NCI-H1436 (cell line): ENCODE measurements at places on chromosomes 12 and 14.

DNA sequence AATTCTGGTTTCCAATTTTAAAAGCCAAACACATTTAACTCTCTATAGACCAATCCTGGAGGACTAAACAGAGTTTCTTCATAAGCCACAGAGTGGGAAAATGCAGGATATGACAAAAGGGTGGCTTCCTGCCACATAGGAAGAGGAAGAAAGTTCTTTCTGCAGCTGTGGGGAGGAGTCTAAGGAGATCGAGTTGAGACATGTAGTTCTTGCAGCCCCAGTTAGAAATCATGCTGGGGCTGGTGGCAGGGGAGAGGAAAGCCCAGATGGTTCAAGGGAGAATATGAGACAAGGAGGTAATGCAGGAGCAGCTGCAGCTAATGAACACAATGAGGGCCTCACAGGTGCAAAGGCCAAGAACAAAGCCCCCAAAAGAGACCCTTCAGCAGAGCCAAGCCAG, 85.0 kb upstream of the ARID2 start:
- no peak for DNase-seq

DNA sequence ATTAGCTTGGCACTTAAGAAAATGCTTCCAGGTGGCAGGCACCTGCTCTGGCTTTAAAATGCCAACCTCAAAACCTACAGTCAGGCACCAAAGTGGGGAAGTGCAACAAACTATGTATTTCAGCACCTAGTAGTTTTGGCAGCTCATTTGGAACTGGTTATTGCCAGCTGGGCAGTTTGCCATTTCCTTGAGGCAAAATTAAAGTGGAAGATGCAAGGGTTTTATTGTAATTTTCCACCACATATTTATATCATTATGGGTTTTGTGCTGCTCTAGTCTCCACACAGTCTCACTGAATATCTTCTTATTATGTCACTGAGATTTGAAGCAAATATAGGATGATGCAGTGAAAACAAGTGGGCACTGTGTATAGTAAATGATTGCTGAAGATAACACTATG, 117.0 kb downstream of the PRKD1 start:
- peak; percentile 89 for DNase-seq

DNA sequence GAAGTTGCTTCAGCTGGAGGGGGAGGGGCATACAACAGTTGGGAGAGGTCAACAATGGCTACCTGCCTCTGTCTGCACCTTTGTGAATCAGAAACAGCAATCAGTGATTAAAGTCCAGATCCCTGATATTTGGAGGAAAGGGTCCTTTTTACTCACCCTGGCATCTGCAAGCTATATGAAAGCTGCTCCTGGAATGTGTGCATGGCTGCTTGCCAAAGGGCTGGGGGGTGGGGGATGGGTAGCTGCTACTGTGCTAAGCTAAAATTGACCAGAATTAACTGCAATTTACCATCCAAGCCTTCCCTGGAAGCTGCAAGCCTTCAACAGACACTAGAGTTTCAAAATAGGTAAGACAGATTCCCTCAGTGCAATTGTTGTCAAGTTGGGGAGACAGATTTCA, 13.5 kb upstream of the GTF2A1 start:
- DNase-seq, result no peak

DNA sequence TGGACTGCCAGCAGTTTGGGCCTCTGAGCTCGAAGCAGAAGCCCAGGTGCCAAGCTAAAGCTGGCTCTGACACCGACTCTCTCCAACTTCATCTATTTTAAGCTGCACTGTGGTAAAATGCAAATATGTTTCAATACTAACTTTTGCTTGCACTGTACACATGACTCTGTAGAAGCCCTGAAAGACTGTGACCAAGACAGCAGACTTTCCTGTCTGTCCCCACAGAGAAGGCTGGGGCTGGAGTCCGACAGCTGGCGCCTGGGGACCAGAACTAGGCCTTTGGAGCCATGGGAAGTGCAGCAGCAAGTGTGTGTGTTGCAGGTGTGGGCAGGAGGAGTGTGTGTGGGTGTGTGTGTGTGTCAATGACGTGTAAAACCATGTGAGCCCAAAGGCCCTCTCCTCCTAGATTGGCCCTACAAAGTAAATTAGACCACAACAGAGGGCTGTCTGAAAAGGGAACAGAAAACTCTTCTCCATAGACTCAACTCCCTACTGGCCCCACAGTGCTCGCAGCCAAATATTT, 16.4 kb upstream of the RAB35 start:
- DNase-seq, result no peak

DNA sequence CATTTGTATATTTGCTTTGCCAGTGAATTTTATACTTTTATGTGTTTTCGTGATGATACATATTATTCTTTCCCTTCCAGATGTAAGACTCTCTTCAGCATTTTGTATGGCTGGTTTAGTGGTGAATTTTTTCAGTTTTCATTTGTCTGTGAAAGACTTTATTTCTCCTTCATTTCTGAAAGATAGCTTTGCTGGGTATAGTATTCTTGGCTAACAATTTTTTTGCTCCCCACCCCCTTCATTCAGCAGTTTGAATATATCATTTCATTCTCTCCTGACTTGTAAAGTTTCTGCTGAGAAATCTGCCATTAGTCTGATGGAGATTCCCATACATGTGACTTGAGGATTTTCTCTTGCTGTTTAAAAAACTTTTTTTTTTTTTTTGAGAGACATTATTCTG, 72.8 kb downstream of the ERC1 start:
- no peak for DNase-seq

DNA sequence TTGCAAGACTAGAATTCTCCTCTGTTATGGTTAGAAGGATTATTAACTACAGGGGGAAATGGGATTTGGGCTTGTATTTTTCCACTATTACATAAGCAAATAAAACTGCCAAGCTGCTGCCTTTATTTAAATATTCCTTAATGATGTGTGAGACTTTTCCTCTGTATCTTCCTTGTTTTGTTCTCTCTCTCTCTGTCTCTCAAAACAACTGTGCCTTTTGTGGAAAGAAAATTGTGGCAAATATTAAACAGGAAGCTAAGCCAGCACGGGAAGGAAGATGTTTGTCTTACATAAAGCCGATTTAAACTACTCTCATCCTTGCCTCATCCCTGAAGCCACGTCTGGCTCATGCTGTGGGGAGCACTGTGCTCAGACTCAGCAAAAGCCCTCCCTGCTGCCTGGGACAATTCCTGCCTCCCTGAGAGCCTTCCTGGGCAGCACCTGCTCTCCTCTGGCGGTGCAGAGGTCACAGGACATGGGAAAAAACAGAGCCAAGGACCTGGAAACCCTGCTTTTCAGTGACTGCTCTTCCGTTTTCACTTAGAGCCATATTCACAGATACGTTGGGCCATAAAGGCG, 237.2 kb downstream of the SLC15A4 start:
- DNase-seq, result no peak

- no peak for DNase-seq
These were observed 179.7 kb downstream of the RAD51B start for GRCh38 chr14:67999290-67999689.

GRCh38 chr14:53764846-53765245, 191.8 kb downstream of the BMP4 start:
- DNase-seq, result no peak

DNA sequence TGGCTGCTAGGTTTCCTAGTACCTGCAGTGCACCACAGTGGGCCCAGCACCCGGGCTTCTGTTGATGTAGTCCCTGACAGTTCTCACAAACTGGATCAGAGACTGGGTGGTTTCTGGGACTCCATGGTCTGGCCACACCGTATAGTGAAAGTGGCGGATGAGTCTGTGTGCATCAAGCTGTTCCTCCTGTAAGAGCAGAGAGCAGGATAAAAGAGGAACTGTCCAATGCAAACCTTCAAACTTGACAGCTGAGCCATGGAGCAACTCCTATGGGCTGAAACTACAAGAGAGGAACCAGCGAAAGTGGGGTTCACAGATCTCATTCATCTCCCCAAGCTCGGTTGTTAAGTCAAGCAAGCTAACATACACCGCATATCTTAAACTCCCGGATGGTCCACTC, 102.8 kb downstream of the PTPRB start:
- no peak for DNase-seq

- peak; percentile 94 for DNase-seq
These were observed 16.0 kb downstream of the MEG3 start for GRCh38 chr14:100841761-100842403.

GRCh38 chr12:71107936-71108335, 49.9 kb downstream of the TSPAN8 start:
- no peak for DNase-seq

DNA sequence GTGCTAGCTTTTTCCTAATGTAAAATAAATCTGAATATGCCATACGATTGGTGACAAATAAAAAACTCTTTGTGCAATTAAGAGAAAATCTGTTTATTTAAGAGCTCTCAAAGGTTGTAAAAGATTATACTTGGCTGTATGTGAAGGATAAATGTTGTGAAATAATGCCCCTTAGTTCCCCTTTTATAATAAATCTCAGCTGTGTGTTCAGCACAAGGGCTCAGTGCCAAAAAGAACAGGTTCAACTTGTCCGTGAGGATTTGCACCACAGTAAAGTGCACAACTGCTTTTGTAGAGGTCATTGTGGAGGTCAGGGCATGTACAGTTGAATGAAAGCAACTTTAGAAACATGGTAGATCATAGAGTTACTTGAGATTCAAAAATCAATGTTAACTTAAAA, 118.6 kb downstream of the TRMT5 start:
- peak; percentile 22 for DNase-seq

DNA sequence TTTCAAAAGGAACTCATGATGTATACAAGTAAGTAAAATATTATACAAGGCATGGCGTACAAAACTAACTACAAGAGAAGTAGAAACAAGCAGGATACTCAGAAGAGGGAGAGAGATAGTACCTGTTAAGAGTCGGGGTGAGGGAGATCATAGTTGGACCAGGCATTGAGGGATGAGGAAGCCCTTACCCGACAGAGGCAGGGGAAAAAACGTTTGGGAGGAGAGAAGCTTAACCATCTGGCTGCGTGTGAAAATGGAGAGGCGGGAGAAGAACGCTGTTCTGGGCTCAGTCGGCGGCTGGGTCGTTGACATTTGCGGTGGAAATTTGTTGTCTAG, 575 bp upstream of the FMNL3 start:
- no peak for DNase-seq

- no peak for DNase-seq
These were observed 179.4 kb downstream of the KSR2 start for GRCh38 chr12:117789195-117789912.

DNA sequence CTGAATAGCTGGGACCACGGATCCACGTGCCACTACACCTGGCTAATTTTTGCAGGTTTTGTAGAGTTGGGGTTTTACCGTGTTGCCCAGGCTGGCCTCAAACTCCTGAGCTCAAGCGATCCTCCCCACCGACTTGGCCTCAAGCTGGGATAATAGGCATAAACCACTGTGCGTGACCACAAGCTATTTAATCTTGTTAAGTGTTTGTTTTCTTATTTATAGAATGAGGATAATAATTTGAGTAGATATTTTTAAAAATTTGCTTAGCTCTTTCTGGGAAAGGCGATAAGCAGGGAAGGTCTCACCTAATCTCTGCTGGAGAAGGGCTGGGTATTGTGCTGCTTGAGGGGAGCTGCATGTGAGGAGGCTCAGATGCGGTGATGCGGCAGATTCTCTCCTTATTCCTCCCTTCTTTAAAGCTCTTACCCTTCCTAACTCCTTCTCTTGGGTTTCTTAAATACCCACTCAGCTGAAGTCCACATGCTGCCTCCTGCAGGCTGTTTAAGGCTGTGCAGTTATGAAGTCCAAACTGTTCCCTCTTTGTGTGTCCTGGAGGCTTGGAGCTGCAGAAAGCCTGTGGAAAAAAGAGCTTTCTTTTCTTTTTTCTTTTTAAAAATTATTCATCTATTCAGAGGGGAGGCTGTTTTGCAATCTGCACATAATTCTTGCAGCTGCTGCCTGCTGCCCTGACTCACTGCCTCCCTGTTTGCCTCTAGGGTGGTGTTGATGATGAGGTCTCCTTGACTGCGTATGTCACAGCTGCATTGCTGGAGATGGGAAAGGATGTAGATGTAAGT, 37.9 kb downstream of the A2ML1 start:
- no peak for DNase-seq

- DNase-seq, result no peak
These were observed 42.1 kb downstream of the LIMA1 start for GRCh38 chr12:50241178-50241577.

GRCh38 chr12:29644536-29645162, 139.1 kb downstream of the TMTC1 start:
- no peak for DNase-seq

DNA sequence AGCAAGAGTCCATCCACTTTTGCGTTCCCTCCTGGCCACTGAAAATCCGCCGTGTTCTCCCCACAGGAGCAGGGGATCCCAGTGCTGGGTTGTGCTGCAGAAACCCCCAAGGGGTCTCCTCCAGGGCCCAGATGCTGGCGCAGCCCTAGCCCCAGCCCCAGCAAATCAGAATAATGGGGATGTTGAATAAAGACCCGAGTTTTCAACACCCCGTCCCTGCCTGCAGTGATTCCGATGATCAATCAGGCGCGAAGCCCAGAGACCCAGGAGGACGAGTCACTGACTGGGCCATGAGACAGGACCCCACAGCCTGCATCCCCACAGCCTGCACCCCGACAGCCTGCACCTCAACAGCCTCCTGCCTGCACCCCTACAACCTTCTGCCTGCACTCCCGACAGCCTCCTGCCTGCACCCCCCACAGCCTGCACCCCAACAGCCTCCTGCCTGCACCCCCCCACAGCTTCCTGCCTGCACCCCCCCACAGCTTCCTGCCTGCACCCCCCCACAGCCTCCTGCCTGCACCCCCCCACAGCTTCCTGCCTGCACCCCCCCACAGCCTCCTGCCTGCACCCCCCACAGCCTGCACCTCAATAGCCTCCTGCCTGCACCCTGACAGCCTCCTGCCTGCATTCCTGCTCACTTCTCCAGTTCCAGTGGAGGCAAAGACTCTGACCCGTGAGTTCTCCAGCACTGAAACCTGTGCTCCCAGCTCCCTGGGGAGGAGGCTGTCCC, 37.2 kb downstream of the TNFAIP2 start:
- no peak for DNase-seq

- no peak for DNase-seq
These were observed 44.0 kb upstream of the PRICKLE1 start for GRCh38 chr12:42633594-42633993.

GRCh38 chr12:1935700-1936378, 17.4 kb upstream of the CACNA2D4 start:
- DNase-seq, result no peak

GRCh38 chr14:59182641-59183040, 5.8 kb upstream of the DAAM1 start:
- no peak for DNase-seq

DNA sequence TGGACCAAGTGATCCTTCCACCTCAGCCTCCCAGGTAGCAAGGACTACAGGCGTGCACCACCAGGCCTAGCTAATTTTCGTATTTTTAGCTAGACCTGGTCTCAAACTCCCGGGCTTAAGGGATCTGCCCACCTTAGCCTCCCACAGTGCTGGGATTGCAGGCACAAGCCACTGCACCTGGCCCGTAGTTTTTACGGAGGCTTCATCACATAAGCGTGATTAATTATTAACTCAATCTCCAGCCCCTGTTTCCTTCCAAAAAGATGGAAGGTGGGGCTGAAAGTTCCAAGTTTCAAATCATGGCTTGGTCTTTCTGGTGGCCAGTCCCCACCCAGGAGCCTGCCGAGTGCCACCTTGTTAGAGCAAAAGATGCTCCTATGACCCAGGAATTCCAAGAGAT, 22.5 kb upstream of the HIF1A start:
- DNase-seq, result no peak
